ENCODE measurements at places on chromosomes 7 and 10.

DNA sequence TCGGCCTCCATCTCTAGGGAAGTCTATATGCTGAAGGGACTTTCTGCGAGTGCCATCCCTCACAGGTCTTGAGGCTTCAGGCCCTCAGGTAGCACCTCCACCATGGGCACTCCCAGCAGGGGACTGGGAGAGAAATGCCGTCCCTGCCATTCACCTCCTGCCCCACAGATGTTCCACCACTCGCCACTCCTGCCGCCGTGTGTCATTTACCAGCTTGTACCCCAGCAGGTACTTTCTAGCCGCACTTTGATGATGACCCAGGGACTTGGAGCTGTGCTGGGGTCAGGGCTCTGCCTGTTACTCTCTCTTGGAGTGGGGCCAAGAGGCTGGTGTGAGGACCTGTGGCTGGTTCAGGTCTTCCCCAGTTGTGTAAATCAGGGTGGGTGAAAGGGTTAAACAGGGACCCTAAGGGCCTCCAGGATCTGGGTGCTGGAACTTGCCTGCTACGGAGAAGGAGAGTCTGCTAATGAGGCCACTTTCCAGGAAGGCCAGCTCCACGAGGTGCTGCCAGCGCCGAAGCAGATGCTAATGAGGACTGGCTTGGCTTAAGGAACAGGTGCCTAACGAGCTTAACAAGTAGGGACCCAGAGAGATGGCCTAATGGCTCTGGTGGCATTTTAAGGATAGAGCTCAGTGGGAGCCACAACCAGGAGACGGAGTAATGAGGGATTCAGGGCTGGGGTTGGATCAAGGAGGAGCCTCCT, 32.4 kb downstream of the CRHR2 start:
- DNase-seq = no peak

DNA sequence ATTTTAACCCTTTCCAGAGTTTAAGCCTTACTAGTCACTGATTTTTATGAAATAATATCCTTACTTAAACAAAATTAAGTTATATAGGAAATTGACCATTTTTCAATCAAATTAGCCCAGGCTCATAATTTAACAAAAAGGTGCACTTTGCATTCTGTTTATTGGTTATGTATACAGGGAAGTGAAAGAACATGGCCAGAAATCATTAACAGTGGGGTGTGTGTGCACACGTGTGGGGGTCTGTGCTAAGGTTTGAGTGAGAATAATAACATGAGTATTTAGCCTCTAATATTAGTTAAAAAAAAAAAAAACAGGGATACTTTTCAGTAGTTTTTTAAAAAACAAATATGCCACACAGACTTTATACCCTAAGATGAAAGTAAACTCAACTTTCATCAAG, 510.5 kb upstream of the PFKP start:
- no peak for DNase-seq

DNA sequence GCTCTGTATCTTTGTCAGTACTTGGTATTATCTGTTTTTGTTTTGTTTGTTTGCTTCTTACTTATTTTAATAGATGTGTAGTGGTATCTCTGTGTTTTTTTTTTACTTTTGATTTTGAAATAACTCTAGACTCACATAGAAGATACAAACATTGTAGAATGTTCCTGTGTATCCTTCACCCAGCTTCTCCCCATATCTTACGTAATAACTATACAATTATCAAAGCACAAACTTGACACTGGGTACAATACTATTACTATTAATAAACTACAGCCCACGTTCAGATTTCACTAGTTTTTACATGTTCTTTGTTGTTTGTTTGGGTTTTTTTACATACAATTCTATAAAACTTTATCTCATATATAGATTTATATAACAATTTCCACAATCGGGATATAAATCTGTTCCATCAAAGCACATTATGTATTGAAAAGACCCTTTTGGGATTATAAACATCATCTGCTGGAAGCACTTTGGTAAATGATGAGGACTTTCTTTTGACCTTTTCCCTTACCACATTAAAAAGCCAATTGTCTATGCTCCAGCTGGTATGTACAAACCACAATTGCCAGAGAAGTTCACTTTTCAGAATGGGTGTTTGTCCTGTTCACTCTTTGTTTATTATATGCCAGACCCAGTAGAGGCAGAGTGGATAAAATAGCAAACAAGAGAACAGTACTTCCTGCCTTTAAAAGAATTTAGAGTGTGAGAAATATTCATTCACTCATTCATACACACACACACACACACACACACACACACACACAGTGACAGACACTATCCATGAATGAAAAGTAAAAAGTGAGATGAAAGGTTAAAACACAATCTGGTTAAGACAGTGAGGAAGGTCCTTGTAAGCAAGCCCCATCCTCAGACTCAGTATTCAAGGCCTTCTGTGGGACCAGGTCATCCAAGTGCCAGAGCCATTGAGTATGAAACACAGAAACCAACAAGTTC, 113.0 kb downstream of the SGMS1 start:
- no peak for DNase-seq

DNA sequence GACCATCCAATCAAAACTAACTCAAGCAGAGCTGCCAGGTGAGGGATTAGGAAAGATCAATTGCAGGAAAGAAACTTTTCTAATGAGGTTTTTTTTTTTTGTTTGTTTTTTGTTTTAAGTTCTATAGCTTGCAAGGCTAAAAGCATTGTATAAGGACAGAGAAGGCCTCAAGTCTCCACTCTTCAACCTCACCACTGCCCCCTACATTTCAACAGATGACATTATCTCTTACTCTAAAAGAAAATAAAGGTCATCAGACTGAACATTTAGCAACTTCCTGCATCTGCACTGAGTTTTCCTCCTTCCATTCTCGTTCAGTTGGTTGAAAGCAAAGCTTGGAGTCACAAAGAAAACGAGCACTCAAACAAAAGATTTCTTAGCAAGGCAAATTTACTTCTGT, 45.2 kb upstream of the EXOC4 start:
- DNase-seq = no peak
